Naive thymus-derived CD8-positive, alpha-beta T cell (primary cell): ENCODE measurements at places on chromosomes 6 and 20.

DNA sequence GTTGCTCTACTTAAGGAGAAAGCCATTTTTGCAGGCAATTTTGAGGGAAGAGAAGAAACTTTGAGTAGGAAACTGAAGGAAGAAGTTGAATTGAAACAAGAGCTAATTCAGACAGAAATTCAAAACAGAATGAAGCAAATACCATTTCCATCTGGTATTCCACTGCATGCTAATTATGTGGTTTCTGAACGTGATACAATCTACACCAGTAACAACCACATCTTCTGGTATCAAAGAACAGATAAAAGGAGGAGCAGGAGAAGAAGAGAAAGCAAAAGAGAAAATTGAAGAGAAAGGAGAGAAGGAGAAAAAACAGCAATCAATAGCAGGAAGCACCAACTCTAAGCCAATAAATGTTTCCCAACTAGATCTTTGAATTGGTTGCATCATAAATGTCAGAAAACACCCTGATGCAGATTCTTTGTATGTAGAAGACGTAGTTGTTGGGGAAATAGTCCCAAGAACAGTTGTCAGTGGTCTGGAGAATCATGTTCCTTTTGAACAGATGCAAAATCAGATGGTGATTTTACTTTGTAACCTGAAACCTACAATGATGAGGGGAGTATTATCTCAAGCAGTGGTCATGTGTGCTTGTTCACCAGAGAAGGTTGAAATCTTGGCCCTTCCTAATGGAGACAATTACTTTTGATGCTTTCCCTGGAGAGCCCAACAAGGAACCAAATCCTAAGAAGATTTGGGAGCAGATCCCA, 132.4 kb downstream of the MACROD2 start:
- no peak for DNase-seq

- DNase-seq: no peak
These were observed 147.7 kb downstream of the GPX5 start for GRCh38 chr6:28673417-28673786.

GRCh38 chr20:438571-439469, 23.5 kb downstream of the TBC1D20 start:
- peak; percentile 62 for DNase-seq

DNA sequence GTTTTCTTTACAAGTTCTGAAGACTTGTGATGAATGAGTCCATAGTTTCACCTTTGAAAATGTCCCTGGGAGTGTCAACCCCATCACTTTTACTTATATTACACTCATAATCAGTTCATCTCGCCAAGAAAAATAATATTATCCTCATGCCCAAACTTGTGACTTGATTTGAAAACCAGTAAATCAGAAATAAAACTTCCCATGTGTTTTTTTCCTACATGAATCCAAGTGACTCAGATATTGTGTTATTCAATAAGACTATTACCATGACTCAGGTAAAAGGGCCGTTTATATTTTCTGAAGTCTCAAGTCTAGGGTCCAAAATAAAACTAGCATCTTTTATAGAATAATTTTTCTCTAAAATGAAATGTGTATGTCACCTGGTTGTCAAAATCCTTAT, 15.8 kb upstream of the CYP24A1 start:
- DNase-seq: no peak

DNA sequence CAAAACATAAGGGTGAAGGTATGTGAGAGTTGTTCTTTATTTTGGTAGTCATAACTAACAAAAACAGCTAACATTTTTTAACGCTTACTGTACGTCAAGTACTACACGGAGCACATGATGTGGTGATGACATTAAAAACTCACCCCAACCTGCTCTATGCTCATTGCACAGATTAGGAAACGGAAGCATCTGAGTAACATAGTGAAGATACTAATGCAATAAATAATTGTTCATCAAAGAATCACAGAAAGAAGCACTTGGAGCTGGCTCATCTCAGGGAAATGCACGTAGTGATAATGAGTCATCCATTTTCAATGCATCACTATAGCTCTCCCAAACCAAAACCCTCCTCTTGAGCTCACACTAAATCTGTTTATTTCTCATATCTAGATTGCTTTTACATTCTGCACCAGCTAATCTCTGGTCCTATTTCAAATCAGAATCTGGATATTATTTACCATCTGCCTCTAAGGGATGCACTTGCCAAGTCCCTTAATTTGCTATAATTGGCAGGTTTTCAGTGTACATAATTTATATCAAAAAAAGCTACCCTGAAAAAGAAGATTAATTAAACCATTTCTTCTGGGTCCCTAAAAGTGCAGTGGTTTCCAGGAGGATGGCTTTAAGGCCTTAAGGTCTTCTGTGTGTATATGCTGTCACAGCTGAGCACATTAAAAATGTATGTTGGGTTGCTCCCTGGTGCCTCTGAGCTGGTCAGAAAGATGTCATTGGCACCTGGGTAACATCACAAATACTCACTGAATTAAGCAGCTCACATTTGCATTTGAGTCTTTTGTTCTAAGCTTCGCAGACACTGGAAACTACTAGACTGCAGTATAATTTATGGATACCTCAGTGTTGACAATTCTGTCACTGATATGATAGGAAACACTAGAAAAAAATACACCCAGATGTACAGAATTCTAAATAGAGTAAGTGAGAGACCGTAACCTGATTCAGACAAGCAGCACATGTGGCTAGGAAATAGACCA, 677.4 kb upstream of the CITED2 start:
- DNase-seq: no peak

DNA sequence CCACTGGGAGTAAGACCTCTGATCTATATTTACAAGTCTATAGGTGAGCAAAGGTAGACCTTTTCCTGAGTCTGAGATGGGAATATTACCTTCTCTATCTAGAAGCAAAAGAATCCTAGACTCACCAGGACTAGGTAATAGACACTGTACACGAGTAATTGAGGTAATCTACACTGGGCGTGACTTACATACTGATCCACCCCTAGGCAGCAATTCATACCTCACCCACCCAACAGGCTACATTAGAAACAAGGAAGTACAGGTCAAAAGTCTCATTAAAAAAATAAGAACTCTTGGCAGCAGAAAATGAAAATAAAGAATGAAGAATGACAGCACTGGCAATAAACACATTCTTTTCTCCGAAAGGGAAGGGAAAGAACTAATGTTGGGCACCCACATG, 7.6 kb downstream of the CSNK2A1 start:
- no peak for DNase-seq

DNA sequence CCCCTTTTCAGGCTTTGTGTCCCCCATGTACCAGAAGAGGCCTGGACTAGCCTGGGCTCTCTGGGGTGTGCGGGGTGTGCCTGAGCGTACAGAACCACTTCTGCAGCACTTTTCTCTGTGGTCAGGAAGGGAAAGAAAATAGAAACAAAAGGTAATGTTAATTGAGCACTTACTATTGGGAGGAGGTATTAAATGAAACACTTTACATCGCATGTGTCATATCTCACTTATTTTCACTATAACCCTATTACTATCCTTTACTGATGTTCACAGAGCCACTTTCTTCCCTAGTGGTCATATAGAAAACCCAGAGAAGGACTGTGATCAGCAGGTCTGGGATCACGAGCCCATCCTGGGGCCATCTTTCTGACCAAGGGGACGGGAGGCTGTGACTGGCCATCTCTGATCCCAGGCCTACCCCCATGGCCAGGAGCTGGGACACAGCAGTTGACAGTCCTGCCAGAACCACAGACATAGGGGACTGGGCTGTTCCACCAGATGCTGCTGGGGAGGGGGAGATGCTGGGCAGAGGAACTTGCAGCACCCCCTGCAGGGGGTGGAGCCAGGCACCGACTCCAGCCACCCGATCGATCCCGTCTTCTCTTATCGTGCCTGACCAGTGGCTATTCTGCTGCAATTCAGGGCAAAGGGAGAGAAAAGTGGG, 107.6 kb downstream of the VEGFA start:
- DNase-seq: no peak

DNA sequence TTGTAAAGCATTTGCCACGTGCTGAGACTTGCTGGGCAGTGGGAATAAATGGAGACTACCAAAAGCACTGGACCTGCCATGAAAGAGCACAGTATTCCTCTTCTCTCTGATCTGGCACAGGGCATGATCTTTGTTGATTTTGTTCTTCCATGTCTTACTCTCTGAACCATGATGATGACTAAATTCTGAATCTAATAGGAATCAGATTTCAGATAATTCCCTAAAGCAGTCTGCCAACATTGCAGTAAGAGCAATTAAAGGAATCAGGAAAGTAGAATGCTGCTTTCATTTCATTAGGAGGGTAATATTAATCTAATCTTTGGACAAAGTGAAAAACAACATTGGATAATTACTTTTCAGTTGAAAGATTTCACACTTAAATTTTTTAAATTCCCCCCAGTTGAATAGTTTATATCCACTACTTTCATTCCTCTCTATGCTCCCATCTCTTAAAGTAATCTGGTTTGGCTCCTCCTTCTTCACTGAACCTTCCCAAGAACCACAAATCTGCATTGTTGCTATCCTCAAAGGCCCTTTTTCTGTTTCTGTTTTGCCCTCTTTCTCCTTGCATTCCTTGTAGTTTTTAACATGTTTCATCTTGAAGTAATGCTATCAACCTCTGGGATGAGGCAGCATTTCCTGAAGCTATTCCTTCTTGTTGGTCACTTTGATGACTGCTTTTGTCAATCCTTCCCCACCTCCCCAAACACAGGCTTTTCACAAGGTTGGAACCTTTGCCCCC, 243.2 kb upstream of the TENT5A start:
- DNase-seq: no peak

GRCh38 chr6:21601932-21602390, 8.4 kb downstream of the SOX4 start:
- DNase-seq: no peak

- no peak for DNase-seq
These were observed 34.0 kb downstream of the SYNDIG1 start for GRCh38 chr20:24503352-24503931.

GRCh38 chr20:34564833-34565232, 6.3 kb downstream of the MAP1LC3A start:
- DNase-seq: no peak

- DNase-seq: no peak
These were observed 630.8 kb downstream of the PHF3 start for GRCh38 chr6:64266351-64266821.

DNA sequence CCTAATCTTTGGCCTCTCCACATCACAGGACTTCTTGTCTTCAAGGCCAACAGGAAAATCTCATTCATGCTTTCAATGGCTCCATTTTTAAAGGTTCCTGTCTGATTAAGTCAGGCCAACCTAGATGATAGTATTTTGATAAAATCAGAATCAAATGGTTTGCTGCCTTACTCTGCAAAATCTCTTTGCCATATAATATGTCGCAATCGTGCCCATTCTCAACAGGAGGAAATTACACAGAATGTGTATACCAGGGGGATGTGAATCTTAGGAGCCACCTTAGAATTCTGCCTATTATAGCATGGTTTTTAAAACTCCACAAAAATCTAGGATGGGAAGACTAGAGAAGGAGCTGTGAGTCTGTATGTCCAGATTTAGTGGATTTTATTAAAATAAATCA, 612.9 kb upstream of the MAN1A1 start:
- no peak for DNase-seq

GRCh38 chr6:41914869-41915530, 5.9 kb downstream of the MED20 start:
- DNase-seq: no peak

DNA sequence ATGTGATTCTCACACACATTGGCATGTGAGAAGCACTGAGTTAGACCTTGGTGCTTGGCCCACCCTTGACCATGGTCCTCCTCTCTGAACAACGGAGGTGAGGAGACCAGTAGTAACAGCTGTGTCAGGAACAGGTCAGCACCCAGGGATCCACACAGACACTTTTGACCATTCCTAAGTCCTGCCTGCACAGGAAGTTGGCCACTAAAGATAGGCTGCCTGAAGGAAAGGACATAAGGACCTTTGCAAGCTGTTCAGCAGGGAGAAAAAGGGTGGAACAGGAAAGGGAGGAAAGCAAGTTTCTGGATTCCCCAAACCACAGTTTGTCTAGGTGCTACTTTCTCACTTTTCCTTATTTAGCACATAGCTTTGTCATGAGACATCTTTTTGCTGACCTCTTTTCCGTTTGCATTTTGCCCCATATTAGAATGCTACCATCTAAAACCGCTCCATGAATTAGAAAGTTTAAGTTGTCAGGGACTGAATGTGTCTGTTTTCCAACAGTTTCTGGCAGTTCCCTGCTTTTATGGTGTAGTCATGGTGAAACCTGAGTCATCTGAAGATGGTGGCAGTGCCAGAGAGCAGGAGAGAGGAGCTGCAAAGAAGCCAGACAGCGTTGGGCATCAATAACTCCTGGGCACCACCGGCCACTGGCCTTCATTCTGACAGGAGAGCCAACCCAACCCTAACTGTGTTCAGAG, 1.1 kb upstream of the CD109 start:
- no peak for DNase-seq

DNA sequence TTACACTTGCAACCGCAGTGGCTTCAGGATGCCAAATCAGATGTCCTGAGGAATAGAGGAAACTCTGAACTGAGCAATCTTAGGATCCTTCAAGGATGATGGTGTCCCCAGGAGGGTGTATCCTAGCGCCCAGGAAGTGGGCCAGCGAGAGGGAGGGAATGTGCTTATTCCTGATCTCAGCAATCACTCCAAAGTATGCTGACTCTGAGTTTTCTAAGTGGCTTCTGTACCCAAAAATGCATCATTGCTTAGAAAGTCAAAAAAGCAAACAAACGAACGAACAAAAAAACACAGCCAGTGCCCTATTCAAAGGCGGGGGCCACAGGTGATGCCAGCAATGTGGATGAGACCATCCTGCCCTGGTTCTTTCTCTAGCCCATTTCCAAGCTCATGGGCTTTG, 230.6 kb downstream of the NRN1 start:
- no peak for DNase-seq

DNA sequence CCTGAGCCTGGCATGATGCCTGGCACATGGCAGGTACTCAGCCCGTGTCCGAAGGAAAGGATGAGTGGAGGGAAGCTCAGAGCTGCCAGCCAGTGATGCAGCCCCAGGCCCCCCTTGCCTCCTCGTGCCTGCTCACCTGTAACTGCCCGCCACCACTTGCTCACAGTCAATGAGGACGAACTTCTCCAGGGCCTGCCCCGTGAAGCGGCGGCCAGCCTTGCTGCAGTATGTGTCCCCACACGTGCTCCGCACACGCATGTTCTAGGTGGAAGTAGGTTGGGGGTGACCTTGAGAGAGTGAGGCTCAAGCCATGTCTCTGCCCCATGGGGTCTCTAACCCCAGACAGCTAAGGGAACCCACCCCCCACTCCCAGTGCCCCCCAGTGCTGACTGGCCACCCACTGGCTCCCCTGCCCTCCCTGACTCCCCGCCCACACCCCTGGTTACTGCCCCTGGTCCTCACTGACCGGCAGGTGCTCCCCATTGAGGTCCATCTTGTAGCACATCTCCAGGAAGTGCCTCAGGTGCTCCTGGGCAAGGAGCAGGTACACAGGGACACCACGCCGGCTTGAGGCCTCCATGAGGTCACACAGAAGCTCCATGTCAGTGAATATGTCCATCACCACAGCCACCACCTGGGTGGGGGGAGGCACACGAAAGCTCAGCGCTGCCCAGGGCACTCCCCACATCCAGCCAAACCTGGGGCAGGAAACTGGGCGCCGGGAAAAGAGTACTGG, 3.7 kb downstream of the FAM83C start:
- no peak for DNase-seq

DNA sequence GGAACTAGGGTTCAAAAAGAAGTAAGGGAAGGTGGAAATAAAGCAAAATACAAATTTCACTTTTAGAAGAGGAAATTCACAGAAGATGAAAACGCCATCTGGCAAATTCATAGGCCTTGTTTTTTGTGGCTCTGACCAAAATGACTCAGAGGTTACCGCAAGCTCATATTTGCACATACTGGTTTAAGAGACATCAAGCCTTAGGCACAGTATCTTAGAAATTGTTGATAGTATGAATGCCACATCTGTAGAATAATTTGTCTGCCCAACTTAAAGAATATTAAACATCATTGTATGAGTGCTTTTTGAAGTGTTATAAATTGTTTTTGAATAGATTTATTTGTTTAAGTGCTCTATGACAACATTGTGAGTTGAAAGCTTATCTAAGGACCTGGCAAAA, 10.6 kb downstream of the TAAR1 start:
- no peak for DNase-seq
